ENCODE measurements at places on chromosomes 5 and 9. TPM values are rescaled to one million over a fixed set of nuclear protein-coding genes. Genes with fewer than 3 reads are reported as not detected.
A peak's percentile ranks its signal among the peaks of the same experiment; 100 is the strongest.

DNA sequence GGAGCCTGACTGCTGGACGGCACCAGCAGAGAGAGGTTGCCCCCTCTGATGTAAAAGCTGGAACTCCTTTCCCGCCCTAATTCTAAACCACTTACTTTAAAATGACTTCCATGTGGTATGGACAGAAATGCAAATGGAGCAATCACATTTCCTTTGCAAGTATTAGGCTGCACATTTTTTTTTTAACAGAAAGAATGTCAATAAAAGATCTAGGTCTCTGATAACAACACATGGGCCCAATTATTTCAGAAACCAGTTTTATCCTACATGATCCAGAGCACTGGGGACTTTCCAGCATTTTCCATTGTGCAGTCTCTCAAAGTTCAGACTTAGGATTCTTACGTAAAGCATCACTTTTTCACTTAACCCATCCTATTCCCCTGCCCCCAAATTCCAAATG lies 203.7 kb downstream of the NXNL2 start:
- no peak for DNase-seq

DNA sequence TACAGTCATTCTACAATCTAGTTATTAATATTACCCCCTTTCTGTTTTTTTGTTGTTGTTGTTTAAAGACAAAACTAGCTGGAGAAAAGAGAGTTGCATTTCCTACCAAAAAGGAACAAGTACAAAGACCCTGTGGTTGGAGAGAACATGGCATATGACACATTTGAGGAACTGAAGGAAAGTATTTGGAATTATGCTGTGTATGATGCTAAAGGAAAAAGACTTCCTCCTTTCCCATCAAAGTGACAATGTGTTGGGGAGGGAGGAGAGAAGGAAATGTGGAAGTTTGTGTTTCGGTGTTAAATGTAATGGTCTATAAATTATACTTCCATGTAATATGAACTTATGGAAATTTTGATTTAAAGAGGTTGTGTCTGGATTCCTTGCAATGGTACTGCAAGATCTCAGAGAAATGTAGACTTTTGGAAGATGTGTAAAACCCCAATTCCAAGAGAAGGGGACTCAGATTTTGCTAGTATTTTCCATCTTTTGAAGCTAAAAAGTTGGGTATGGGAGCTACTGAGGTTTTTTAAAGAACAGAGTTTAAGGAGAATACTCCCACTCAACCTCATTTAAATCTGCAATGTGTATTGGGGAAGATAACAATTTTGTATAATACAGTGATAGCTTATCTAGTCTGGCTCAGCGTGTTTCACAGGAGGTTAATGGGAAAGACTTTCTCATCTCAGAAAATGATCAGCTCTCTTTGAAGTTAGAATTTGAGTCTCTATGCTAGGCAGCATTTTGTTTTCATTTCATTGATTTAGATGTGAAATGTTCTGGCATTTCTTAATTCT lies 15.4 kb upstream of the TNFSF8 start:
- no peak for DNase-seq

GRCh38 chr9:77751341-77752091 lies 103.4 kb upstream of the GNA14 start:
- peak; percentile 80 for DNase-seq

DNA sequence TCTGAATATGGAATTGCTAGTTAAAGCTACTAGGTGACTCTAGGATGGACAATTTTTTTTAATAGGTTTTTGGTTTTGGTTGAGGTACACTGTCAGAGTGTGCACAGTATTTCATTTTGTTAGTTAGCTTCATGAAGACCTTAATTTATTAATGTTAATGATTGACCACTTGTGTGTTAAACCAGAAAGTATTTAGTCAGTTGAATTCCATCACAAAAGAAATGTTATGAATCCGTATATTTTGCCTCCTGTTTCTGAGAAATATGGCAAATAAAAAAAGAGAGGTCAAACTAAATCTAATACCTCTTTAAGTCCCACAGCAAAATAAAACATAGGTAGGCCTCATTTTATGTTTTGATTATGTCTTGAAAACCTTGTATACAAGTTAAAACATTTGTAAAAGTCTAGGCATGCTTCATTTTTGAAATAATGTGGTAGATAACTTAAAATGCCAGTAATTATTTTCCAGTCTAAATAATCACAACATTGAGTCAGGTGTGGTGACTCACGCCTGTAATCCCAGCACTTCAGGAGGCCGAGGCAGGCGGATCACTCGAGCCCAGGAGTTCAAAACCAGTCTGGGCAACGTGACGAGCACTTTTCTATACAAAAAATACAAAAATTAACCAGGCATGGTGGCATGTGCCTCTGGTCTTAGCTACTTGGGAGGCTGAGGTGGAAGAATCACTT lies 50.8 kb downstream of the ITGA1 start:
- peak; percentile 61 for DNase-seq

DNA sequence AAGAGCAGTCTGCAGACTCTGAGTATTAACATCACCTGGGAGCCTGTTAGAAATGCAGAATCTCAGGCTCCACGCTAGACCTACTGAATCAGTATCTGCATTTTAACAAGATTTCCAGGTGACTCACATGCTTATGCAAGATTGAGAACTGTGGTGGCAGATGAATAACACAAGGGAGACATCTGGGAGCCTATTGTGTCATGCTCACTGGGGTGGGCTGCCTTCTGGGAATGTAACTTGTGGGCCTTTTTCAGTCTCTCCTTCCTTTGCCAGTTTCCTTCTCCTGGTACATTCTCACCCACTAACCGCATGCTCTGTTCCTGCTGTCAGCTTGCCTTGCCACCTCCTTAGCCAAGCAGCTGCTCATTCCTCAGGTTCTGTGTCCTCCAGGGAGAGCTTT lies 176.6 kb upstream of the C9orf72 start:
- DNase-seq, result no peak

DNA sequence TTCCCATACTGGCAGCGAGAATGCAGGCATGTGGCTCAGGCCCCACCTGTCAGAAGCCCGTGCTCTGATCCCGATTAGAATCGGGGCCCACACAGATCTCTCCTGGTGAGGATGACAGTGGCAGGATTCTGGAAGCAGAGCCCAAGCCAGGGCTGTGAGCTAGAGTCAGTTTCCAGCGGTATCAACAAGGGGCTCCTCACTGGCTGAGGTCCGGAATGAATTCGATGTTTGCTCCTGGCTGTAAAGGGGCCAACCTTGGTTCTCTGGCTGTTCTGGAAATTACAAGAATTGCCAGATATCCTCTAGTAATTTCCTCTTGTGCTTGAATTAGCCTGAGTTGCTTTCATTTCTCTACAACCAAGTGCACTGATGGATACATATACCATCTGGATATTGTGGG lies 129.1 kb upstream of the SPRY4 start:
- DNase-seq, result no peak

- no peak for DNase-seq
These were observed 1092.6 kb upstream of the CDH6 start for GRCh38 chr5:30100929-30101328.

GRCh38 chr5:24428345-24428744 lies 216.4 kb downstream of the CDH10 start:
- no peak for DNase-seq

DNA sequence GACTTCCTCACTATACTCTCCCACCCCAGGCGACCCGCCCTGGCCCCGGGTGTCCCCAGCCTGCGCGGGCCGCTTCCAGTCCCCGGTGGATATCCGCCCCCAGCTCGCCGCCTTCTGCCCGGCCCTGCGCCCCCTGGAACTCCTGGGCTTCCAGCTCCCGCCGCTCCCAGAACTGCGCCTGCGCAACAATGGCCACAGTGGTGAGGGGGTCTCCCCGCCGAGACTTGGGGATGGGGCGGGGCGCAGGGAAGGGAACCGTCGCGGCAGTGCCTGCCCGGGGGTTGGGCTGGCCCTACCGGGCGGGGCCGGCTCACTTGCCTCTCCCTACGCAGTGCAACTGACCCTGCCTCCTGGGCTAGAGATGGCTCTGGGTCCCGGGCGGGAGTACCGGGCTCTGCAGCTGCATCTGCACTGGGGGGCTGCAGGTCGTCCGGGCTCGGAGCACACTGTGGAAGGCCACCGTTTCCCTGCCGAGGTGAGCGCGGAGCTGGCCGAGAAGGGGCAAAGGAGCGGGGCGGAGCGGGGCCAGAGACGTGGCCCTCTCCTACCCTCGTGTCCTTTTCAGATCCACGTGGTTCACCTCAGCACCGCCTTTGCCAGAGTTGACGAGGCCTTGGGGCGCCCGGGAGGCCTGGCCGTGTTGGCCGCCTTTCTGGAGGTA lies 2.1 kb downstream of the CA9 start:
- no peak for DNase-seq

DNA sequence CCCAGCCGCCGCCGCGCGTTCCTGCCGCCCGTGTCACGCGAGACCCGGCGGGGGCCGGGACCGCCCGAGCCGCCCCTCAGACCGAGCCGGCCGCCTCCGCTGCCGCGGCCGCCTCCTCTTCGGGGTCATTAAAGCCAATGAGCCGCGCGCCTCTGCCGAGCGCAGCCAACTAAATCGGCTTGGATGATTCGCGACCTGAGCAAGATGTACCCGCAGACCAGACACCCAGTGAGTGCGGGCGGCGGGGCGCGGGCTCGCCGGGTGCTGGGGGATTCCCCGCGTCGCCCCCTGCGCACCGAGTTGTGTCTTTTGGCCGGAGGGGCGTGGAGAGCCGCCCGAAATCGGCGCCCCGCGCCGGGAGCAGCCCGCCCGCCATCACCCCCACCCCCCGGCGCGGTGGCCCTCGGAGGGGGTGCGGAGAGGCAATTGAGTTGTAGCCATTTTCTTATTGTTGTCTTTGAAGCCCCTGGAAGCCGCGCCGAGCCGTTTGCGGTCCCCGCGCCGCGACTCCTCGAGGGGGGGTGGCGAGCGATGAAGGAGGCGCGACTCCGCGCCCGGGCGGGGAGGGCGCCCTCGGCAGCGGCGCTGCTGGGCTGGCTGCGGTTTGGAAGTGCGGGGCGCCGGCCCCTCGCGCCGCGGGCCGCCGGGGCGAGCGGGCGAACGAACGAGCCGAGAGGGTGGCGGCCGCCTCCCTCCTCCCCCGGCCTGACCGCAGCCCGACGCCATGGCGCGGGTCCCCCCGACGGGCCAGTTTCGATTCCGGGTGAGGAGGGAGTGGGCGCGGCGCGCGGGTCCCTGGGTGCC lies 1.0 kb downstream of the TLE4 start:
- no peak for DNase-seq

GRCh38 chr9:83027153-83027891 lies 35.6 kb downstream of the RASEF start:
- DNase-seq, result peak; percentile 96

DNA sequence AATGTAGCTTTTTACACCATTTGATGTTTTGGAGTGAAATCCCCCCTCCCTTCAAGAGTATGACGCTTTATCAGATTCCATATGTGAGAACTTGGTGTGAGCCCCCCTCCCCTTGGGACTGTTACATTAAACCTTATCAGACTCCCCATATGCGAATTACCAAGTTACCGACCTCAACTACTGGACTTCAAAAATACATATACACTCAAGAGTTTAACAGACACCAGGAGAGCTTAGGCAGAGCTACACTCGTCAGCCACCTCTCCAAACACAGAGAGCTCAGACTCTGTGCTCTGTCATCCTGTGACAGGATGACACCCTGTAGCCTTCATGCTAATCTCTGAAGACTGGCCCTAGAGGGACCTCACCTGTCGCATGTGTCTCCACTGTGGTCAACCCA lies 50.2 kb downstream of the FAM114A2 start:
- no peak for DNase-seq

GRCh38 chr5:38725371-38725865 lies 120.4 kb upstream of the OSMR start:
- DNase-seq, result no peak

- DNase-seq, result peak; percentile 99
These were observed 50.4 kb upstream of the STXBP1 start for GRCh38 chr9:127561491-127562278.

GRCh38 chr9:33197279-33198152 lies 30.4 kb upstream of the B4GALT1 start:
- DNase-seq, result no peak

DNA sequence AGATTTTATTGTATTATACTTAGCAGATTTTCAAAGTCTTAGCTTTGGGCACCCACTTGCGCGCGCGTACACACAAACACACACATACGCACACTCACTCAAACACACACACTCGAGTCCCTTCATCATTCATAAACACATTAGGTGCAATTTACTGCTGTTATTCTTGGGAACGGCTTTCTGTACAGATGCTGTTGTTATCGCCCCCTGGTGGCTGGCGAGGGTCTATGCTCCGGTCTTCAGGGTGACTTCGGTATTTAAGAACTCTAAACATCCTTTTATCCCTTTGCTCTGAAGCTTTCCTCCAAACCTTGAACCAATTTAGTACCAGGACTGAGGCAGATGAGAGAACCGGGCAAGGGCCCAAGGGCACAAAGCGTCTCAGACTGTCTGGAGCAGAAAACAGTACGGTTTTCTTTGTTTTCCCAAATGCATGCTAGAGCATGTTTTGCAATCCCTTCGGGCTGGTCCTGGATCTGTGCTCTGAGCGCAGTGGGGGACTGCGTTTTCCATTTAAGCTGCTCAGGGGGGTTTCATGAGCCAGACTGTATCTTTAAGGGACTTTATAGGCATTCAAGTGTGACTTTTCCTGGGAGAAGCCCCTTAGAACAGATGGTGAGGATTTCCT lies 1.7 kb upstream of the SLIT3 start:
- peak; percentile 55 for DNase-seq

DNA sequence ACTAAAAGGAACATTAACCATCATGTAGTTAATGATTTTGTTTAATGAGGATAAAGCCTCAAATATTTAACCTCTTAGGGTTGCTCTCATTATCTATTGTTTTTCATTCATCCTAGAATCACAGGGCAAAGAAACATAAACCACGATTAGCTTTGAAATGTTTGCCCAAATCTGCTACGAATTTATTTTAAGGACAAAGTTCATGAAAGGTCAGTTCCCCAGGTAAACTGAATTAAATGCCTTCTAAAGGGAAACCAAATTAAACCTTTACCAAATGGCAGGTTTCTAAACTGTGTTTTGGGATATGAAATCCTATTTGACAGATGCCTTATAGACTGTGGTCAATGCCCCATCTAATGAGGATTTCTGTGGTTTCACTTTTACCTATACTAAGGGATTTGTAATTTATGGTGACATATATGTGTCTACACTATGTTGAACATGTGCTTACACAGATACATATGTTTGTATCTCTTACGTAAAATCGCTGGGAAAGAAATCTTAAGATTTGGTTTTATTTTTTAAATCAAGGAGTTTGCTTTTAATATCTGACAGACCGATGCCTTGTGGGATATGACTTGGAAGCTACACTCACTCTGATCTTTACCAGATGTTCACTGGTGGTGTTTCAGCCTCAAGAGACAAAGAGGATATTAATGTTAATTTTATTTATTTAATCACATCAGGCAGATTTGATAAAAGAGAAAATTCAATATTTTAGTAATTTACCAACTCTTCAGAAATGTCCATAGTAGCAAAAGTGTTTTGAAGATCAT lies 188.4 kb downstream of the GLIS3 start:
- no peak for DNase-seq

GRCh38 chr9:6692881-6693361 lies 47.4 kb upstream of the GLDC start:
- DNase-seq, result no peak

The IL33 gene
- not detected for total RNA-seq

The MBLAC2 gene
- 4.3 TPM for total RNA-seq

The CCDC192 gene
- total RNA-seq, result not detected

The MGAT4B gene
- 193 TPM for total RNA-seq

The CD74 gene
- 15.7 TPM for total RNA-seq

The DOCK8 gene
- 4.4 TPM for total RNA-seq

The GPX3 gene
- 15.6 TPM for total RNA-seq

The OBP2B gene
- total RNA-seq, result not detected
